ENCODE measurements at places on chromosomes 11 and 22. TPM values are rescaled to one million over a fixed set of nuclear protein-coding genes. Genes with fewer than 3 reads are reported as not detected.

OR4D9 gene
- total RNA-seq: not detected

GRCh38 chr11:40246983-40247382, 1212.5 kb downstream of the LRRC4C start:
- no peaks in the 10 kb centered on the region for H3K4me1 ChIP-seq
- no peaks in the 10 kb centered on the region for H3K27me3 ChIP-seq
- H3K36me3 ChIP-seq: no peaks in the 10 kb centered on the region
- H3K27ac ChIP-seq: no peak overlapping the region

- no peaks in the 10 kb centered on the region for H3K27me3 ChIP-seq
- no peak overlapping the region for H3K4me3 ChIP-seq
- H3K36me3 ChIP-seq: no peaks in the 10 kb centered on the region
- H3K27ac ChIP-seq: no peak overlapping the region
- no peaks in the 10 kb centered on the region for H3K4me1 ChIP-seq
- peak; percentile 46 for DNase-seq
Observed at GRCh38 chr22:35140879-35141745, 75.2 kb downstream of the ISX start.

DNA sequence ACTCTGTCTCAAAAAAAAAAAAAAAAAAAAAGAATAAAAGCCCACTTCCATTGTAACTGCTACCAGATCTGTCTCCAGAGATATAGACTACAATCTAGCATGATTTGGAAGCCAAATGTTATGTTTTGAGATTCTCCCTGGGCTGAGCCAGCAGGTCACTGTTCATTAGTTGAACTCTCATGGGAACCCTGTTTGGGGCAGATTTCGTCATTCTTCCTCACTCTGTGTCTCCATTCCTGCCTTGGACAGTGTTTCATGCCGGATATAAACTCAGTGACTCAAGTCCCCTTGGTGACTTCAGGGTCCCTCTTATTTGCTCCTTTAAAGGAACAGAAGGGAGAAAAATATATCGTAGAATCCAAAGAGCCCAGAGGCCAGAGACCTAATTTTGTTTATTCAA, 378.1 kb downstream of the LARGE1 start:
- H3K27me3 ChIP-seq: no peaks in the 10 kb centered on the region
- H3K4me1 ChIP-seq: peaks cover 13% of the 10 kb centered on the region
- no peaks in the 10 kb centered on the region for H3K36me3 ChIP-seq
